ENCODE measurements at places on chromosomes 7 and 10.

DNA sequence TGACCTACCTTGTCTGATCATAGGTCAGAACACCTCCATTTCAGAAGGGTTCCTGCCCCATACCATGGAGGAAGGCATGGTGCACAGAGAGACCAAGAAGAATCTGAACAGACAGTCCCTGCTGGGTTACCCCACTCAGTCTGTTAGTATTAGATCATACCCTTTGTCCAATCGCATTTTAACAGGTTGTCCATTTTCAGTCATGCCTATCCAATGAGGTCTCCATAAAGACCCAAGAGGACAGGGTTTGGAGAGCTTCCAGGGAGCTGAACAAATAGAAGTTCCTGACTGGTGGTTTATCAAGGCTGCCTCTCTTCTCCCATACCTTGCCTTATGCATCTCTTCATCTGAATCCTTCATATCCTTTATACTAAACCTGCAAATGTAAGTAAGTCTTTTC, 21.2 kb upstream of the SLC16A12 start:
- no peak for DNase-seq

DNA sequence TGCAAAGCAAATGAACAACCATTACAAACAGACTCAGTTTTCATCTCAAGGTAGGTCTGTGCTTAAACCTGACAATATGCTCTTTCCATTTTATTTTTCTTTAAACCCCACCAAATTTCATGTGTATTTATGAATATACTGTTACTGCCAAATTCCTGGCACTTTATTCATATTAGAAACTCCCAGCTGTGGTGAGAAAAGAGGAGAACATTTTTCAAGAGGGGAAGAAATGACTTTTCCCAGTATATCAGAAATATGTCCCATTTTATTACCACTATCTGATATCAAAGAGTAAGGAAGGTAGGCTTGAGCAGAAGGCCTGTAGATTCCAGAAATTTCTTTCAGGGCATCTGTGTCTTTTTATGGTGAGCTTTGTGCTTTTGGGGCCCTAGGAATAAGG, 189.6 kb downstream of the ADAM12 start:
- no peak for DNase-seq

- no peak for DNase-seq
Measured at GRCh38 chr7:54719974-54720373, 39.0 kb downstream of the SEC61G start.

GRCh38 chr10:78756604-78757343, 312.0 kb upstream of the ZMIZ1 start:
- peak; percentile 83 for DNase-seq

DNA sequence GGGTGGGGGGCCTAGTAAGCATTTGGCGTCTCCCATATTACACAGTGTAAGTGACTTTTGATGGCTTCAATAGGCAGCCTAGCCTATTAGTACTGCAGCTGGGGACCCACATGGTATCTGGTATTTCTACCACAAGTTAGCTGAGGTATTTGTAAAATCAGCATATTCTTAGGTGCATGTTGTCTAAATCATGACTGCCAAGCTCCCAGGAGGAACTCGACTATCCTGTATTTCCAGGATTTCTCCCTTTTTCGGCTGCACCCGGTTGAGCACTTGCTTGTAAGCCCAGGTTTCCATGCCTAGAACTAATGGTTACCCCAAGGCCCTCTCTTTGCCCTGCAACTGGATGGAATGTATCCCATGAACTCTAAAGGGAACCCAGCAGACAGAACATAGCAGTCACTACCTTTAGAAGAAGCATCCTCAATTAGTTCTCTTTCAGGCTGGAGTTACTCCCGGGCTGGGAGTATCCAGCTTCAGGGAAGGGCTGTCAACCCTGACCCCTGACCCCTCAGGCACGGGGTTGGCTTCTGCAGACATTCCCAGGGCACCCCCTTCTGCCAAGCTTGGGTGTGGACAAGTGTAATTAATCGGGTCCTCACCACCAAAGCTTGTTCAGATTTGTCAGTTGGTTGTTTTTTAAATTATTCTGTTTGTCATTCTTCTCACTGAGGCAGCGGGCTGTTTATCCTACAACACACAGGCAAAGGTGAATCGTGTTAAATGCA, 90.3 kb upstream of the PARD3 start:
- no peak for DNase-seq

DNA sequence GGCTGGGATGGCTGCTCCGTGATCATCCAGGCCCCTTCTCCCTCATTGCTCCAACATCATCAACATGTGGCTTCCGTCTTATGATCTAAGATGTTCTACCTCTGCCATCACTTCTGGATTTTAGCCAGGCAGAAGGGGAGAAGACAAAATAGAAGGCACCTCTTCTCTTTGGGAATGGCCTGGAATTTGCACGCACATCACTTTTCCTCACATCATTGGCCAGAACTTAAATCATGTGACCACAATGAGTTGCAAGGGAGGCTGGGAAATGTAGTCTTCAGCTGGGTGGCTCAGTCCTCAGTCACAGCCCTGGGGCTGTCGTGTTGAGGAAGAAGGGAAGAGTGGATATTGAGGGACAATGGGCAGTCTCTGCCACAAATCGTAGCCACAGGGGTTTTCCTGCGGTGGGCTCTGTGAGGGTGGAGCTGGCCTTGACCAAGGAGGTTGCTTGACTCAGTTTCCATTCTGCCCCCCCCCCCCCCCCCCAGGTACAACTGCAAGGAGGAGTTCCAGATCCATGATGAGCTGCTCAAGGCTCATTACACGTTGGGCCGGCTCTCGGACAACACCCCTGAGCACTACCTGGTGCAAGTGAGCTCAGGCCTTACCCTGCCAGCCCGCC, 50.3 kb downstream of the PALD1 start:
- no peak for DNase-seq

DNA sequence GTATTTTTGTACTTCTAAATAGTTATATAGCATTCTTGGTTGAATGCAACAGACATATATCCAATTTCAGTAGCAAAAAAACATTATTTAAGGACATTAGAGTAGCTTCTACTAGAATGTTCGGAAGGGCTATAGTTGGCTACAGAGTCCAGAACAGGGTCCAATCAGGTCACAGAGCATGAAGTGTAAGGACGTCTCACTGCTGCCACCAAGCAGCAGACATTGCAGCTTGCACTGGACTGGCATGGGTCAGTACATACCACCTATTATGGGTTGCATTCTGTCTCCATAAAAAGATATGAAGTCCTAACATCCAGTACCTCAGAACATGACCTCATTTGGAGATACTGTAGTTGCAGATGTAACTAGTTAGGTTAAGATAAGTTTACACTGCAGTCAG, 87.3 kb downstream of the LHFPL3 start:
- no peak for DNase-seq

GRCh38 chr7:29488977-29489376, 74.7 kb upstream of the PRR15 start:
- DNase-seq = no peak

GRCh38 chr10:69687426-69687825, 57.4 kb downstream of the FAM241B start:
- DNase-seq = no peak

- no peak for DNase-seq
Measured at GRCh38 chr7:67306331-67306730, 309.7 kb downstream of the TYW1 start.

- no peak for DNase-seq
Measured at GRCh38 chr7:40800771-40801170, 666.0 kb downstream of the SUGCT start.

DNA sequence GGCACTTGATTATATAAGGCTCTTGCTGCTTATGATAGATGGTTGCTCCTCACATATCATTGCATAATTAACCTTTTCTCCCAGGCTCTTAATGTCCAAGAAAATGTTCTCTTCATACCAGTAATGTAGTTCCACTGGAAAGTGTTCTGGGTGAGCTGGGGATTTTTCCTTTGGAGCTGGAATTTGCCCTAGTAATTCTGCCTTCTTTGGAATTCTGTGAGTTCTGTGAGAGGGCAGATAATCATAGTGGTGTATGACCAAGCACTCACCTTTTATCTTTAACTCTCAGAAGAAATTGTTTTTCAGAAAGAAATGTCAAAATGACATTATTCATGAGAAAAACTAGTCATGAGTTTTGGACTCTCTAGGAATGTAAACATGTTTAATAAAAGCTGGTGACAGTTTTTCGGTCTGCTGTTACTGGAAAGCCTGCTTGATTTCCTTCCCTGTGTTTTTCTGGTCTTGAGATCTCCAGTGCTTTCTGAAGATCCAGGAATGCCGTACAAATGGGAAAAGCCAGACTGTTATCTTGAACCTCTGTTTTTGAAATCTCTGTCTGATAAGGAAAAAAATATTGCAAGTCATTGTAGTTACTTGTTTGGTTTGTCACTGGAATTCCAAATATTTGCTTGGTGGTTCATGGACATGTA, 148.3 kb upstream of the PRPS1L1 start:
- no peak for DNase-seq

DNA sequence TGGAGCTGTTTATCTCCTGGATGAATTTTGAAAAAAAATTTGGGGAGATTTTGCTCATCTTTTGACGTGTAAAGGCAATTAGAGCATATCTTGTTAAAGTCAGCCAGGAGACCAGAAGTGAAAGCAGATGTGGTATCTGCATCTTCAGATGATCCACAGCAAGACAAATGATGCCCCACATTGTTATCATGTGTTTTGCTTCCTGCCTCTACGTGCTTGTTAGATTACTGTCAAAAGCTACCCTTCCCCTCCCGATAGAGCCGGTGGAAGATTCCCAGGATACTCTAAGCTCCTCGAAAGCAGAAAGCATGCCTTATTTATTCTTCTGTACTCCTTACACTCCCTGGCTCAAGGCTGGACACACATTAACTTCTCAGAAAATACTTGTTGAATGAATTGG, 12.9 kb downstream of the COL17A1 start:
- no peak for DNase-seq

- no peak for DNase-seq
Measured at GRCh38 chr10:101660256-101660655, 34.7 kb downstream of the FBXW4 start.

- no peak for DNase-seq
Measured at GRCh38 chr10:113689057-113689456, 9.3 kb downstream of the CASP7 start.

- DNase-seq = no peak
Measured at GRCh38 chr10:55283031-55283430, 482.0 kb upstream of the PCDH15 start.

GRCh38 chr7:15720849-15721471, 34.5 kb upstream of the MEOX2 start:
- peak; percentile 30 for DNase-seq

- no peak for DNase-seq
Measured at GRCh38 chr10:62903828-62904227, 87.7 kb upstream of the EGR2 start.

DNA sequence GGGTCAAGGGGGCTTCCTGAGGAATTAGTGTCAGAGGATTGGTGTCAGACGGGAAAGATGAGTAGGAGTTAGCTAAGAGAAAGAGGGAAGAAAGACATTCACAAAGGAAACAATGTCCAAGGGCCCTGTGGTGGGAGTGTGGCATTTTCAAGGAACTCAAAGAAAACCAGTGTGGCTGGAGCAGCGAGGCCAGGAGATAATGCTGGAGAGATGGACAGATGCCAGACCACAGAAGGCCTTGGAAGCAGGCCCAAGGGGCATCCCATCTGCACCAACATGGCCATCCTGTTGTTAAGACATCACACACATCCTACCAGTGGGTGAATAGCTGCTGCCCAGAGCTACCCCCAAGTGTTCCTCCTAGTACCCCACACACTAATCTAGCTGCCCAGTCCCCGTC, 36.1 kb upstream of the CUL1 start:
- DNase-seq = no peak

DNA sequence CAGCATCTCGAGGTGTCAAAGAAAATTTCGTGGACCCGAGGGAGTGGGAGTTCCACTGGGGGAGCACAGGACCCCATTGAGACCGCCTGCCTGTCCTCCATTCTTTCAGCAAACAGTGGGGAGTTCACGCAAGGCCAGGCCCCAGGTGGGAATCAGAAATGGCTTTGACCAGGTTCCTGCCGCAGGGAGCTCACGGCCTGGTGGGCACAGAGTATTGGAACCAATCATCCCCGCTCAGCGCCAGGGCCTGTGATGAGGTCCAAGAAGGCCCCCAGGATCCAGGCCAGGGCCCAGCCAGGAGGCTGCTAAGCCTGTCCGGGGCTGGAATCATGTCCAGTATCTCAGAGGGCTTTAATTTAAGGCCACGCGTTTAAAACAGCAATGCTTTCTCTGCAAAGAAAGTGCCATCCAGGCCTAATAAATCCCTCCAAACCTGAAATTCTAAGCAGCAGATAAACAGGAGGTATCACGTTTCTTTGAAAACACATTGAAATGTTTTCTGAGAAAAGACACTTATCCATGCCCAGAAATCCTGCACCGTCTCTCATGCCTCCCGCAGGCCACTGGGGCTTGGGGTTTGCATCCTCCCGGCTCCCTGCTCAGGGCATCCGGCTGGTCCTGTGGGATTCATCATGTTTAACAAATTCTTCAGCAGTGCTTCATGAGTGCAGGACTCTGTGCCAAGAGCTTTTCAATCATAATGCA, 125.7 kb downstream of the OAT start:
- no peak for DNase-seq

DNA sequence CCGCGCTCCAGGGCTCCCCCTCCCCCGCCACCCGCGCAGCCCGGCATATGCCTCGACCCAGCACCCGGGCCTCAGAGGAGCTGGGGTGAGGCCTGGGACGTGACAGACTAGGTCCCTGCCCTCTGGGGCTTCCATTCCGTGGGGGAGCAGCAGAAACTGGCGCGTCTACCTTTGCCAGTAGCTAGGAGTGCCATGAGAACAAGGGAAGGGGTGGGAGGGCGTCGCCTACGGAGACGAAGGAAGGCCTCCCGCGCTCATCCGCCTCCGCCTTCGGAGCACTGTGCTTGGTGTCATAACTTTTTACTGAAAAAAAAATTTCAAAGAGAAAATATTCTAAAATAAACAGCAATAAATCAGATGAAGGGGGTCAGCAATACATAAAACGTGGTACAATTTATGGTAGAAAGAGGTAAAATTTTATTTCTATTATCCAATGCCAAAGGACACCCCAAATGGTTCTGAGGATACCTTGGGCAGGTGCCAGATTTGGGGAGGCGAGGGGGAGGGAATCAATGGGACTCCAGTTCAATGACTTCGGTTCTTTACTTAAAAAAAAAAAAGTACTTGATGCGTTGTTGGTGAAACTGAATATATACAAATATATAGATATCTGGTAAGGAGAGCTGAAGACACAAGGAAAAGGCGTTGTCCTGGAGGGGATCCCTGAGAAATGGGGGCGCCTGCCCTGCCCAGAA, 35.1 kb upstream of the GRID1 start:
- DNase-seq = no peak

All from GF-D8 (cell line).